ENCODE measurements at places on chromosomes 3 and 15. TPM values are rescaled to one million over a fixed set of nuclear protein-coding genes. Genes with fewer than 3 reads are reported as not detected.

SOX14 gene
- 1.2 TPM for total RNA-seq

ABCF3 gene
- 31.1 TPM for total RNA-seq

EPHA3 gene
- total RNA-seq = 0.33 TPM

NR1I2 gene
- total RNA-seq = 1.6 TPM

ITIH3 gene
- total RNA-seq = not detected

PGBD4 gene
- 0.69 TPM for total RNA-seq

CEMIP gene
- total RNA-seq = not detected

MAGEF1 gene
- total RNA-seq = 61.0 TPM

Measured in H7 (cell line).